SJSA1 (cell line): ENCODE measurements at places on chromosomes 12 and 14. TPM values are rescaled to one million over a fixed set of nuclear protein-coding genes. Genes with fewer than 3 reads are reported as not detected.

Gene HOXC11
- 4.3 and 4.6 TPM in 2 replicates for total RNA-seq

Gene TAS2R31
- 1.5 TPM in 1 of 2 replicates, not detected in the other for total RNA-seq

Gene IL31
- not detected in 2 replicates for total RNA-seq

Gene RNFT2
- total RNA-seq, result 0.47 and 0.63 TPM in 2 replicates

DNA sequence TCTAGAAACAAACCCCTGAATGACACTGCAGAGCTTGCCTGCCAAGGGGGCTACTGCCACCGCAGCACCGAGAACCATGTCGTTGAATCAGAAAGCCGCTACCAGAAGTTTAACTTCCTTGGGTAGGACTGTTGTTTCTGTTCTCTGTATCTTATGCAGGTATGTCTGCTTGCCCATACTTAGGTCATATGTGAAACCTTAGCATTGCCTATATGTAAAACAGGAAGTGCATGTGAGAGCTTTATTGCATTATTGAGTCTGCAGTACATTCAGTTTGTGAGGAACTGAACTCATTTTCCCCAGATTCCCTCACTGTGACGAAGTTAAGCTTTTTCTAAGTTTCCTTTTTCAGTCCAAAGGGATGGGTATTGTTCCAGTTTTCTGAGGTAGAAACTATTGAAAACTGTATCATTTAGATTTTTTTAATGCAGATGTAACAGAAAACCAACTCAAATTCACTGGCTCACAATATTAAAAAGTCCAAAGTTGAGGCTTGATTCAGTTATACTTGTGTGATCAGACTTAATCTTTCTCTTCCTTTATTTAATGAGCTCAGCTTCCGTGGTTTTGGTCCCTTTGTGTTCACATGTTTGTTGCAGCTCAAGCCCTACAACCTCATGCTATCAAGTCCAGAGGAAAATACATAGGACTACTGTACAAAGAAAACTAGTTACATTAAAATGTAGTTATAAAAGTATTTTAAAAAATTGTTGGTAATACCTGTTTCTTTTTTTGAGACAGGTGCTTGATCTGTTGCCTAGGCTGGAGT lies 6.9 kb downstream of the FBXO34 start:
- no peak for DNase-seq

Gene GPR162
- 0.16 TPM in 1 of 2 replicates, not detected in the other for total RNA-seq

- DNase-seq, result no peak
These were observed 813.0 kb downstream of the GALC start for GRCh38 chr14:87179936-87180335.

DNA sequence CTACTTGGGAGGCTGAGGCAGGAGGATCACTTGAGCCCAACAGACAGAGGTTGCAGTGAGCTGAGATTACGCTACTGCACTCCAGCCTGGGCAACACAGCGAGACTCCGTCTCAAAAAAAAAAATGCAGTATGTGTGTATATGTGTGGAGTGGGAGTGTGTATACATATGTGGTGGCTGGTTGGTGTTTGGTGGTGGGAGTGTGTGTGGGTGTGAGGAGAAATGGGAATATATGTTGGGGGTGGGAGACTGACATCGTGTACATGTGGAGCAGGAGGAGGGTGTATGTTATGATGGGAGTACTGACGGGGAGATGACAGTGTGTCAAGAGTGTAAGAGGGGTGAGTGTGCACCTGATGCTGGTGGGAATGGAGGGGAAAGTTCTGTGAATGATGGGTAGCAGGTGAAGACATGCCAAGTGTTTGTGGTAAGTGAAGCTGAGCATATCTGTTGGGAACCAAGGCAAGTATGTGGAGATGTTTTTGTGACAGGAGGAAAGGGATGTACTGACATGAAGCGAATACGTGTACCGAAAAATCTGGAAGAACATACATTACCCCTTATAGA lies 4.2 kb downstream of the PNMA1 start:
- DNase-seq, result no peak

DNA sequence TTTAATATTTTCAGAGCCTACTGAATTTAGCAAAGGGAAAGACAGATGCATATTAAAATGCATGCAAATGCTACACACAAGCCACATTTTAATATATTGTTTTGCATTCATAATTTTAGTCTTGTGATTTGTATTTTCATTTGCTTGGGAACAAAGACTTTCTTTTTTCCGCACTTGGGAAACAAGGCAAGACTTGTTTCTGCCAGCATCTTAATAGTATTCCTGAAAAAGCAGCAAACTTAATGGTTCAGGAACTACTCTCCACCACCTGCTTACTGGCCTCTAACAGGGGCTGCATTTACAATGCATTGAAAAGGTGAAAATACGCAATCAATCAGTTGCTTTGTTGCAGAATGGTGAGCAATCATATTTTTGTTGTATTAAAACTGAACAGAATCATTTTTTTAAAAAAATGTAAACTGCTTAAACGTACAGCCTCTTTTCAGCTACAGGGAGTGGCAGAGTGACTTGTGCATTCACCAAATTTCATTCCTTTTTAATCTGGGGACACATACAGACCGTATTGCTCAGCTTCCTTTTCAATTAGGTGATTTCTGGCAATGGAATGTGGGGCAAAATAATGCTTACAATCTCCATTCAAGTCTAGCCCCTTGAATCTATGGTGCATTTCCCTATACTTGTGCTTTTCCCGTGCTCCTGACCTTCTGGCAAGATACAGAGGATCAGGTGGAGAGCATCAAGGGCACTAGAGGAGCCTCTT lies 144.1 kb upstream of the BTG1 start:
- DNase-seq, result peak; percentile 56

GRCh38 chr12:6688543-6688998 lies 604 bp downstream of the ZNF384 start:
- no peak for DNase-seq

Gene ASPG
- total RNA-seq, result not detected in 2 replicates

DNA sequence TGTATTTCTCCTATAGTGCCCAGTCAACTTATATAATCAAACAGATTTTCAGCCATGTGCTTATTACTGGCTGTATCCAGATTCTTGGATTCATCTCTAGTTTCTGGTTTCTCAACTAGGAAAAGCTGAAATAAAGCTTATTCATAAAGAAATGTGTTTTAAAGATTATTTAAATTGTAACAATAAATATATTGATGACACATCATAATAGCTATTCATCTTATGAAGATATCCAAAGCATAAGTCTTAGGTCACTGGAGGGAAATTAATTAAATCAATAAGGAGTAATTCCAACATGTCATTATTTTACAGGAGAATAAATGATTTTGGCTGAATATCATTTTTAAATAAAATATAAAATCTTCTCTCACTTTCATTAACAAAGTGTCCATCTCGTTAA lies 32.1 kb upstream of the KRR1 start:
- DNase-seq, result no peak

DNA sequence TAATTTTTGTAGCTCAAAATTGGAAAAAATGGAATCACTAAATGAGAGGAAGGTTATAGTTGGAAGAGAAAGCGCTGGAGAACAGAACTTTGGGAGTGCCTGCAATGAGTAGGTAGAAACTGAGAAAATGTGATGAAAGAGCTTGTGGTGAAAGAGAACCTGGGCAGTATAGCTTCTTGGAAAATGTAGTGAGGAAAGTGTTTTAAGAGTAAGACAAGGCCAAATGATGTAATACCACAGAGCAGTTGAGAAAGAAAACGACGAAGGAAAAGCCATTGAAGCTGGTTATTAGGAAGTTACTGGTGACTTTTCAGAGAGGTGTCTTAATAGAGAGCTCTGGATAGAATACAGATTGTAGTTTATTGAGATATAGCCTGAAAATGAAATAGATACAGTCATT lies 255.3 kb downstream of the AEBP2 start:
- DNase-seq, result no peak

DNA sequence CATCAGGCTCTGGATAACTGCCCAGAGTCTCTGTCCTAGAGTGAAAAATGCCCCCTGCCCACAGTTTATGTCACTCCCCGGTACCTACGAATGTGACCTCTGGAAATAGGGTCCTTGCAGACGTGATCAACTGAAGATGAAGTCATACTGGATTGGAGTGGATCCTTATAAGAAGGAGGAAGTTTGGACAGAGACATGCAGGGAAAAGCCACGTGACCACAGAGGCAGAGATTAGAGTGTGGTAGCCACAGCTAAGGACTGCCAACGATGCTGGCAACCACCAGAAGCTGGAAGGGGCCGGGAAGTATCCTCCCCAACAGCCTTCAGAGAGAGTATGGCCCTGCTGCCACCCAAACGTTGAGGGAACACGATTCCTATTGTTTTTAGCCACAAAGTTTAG lies 101.2 kb upstream of the NCOR2 start:
- DNase-seq, result no peak

DNA sequence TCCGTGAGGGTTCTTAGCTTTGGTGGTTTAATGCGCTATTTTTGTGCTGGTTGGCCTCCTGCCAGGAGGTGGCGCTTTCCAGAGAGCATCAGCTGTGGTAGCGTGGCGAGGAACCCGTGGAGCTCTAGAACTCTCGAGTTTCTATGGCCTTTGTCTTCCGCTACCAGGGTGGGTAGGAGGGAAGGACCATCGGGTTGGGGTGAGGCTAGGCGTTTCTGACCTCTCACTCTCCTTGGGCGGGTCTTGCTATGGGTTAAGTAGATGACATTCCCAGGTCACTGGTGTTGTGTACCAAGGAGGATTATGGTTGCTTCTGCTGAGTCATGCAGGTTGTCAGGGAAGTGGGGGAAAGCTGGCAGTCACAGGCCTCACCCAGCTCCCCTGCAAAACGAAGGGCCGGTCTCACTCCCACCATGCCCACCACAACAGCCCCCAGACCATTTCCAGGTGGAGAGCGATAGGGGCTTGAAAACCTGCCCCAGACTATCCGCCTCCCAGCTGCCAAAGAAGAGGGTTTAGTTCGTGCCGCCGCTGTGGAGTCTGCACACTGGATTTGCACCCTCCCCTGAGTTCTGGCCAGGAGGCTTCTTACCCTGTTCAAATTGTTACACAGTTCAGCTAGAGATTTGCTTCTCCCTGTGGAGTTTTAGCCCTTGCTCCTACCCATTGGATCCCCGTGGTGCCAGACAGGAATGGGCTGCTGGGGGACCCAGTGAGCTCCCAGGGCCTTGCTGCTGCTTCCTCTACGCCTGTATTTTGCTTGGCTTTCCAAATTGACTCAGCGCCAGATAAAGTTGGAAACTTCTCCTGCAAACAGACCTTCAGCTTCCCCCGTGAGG lies 21.9 kb downstream of the RNFT2 start:
- no peak for DNase-seq

Gene OTOGL
- total RNA-seq, result 0.08 and 0.50 TPM in 2 replicates

GRCh38 chr14:69922198-69922597 lies 43.0 kb downstream of the SMOC1 start:
- DNase-seq, result no peak
